ENCODE measurements at places on chromosomes 3 and 15. TPM values are rescaled to one million over a fixed set of nuclear protein-coding genes. Genes with fewer than 3 reads are reported as not detected.

DNA sequence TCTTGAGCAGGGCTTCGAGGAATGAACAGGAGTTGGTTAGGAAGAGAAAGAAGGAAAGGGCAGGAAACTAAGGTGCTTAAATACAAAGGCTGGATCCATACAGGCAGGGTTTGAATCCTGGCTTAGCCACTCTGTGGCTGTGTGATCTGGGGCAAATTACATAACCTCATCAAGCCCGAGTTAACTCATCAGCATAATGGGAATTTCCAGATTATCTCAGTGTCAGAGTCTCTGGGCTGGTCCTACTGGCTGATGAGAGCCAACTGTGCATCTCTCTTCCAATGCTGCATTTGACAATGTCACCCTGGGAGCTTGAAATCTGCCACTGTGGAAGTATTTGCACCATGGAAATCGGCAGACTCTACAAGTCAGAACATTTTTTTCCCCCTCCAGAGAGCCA lies 83.8 kb upstream of the SLC6A6 start:
- no peak for DNase-seq

- no peak for DNase-seq
Observed at GRCh38 chr3:94011233-94011711, 17.1 kb downstream of the STX19 start.

The KLHL6 gene
- 5.7 TPM for total RNA-seq

GRCh38 chr3:58962816-58963215 lies 87.0 kb downstream of the CFAP20DC start:
- no peak for DNase-seq

DNA sequence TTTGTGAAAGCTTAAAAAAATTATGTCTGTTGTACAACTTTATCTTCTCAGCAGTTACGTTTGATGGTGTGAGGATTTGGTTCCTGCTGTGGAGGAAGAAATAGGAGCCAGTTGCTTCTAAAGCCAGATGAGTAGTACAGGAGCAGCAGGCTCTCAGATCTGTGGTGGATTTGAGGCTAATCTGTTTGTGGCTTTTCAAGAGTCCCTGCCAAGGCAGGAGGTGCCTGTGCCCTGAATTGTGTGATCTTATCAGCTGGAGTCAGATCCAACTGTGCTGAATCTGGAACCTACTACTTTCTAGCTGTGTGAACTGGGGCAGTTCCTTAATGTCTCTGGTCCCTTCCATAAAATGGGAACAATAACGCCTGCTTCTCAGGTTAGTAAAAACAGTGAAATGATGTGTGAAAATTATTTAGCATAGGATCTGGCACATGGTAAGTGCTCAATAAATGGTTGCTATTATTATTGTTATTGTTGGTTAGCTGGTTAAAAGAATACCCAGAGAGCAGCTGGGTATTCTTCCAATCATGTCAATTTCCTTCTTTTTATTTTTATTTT lies 7.7 kb downstream of the CLDN11 start:
- no peak for DNase-seq

GRCh38 chr15:63587527-63587926 lies 9.7 kb upstream of the FBXL22 start:
- no peak for DNase-seq

The SRP14 gene
- total RNA-seq, result 266 TPM

The WDR93 gene
- total RNA-seq, result 0.07 TPM

GRCh38 chr3:197667968-197668367 lies 68.7 kb downstream of the RUBCN start:
- no peak for DNase-seq

GRCh38 chr3:180329187-180329586 lies 272.8 kb upstream of the TTC14 start:
- no peak for DNase-seq

The ZBTB20 gene
- 8.8 TPM for total RNA-seq

GRCh38 chr15:40243126-40243810 lies 4.4 kb downstream of the PAK6 start:
- no peak for DNase-seq

- no peak for DNase-seq
Observed at GRCh38 chr15:78313383-78313782, 14.0 kb upstream of the SKIC8 start.

- no peak for DNase-seq
Observed at GRCh38 chr3:121152573-121152972, 244.6 kb downstream of the STXBP5L start.

- DNase-seq, result no peak
Observed at GRCh38 chr15:28786521-28786920, 61.9 kb downstream of the GOLGA6L7 start.

DNA sequence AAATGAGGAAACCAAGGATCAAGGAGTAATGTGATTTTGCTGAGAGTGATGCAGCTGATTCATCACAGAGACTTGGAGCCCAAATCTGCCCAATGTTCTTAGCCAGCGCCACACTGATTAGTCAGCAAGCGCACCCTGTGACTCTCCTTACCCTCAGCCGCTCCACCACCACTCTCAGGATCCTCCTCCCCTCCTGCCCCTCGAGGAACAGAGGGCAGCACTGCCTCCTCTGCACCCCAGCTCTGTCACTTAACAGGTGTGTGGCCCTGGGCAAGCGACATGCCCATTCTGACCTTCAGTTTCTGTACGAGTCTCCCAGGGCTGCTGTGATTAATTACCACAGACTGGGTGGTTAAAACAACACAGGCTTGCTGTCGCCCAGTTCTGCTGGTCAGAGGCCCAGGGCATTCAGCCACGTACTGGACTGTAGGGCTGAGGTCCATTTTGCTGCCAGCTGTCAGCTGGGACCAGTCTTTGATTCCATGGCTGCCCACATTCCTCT lies 36.1 kb upstream of the HRH1 start:
- no peak for DNase-seq

DNA sequence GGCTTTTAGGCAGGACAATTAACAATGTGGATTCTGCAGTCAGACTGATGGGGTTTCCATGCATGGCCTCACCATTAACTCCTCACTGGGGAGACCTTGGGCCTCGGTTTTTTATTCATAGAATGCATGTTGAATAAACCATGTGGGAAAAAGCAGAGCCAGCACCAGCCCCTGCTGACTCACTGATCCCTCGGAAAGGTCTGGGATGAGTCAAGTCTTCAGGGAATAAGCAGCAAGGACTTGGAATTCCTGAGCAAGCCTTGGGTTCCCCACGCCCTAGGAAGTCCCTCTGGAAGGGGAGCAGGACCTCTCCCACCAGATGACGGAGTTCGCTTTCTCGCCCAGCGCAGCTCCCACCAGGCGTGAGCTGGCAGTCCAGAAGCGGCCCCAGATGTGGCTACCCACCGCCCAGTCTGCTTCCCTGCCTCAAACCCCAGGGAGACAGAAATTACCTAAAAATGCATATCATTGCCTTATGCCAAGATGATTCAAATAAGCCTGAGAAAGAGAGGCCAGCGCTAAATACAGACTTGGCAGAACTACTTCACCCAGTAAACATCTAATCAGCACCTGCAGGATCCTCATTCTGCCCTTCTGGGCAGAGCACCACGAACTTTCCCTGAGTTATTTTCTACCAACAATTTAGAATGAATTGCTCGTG lies 45.4 kb downstream of the BTD start:
- peak; percentile 99 for DNase-seq

DNA sequence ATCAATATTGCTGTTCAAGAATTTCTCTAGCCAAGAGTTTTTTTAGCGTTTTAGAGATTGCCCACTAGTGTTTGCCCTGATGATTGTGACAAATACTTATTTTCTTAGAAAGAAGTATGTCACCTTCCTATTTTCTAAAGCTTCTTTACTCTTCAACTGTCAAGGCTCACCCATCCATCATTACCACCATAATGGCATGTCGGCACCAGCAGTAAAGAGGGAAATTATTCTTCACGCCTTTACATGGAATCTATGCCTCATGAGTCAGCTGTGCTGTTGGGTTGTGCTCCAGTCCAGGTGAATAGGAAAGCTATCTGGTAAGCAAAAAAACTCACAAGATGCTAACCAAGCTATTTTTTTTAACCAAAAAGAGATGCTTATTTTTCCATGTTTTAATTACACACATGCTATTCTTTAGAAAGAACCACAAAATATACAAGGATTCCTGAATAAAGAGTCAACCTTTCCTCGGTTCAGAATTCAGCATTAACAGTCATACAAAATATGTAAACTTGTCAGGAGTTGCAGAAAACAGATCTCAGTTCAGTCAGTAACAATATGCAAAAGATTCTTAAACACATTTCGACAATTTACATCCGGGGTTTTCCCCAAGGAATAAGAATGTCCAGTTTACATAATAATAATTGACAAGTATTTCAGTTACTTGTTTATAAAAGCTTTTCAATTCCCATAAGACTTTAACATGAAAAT lies 128.0 kb downstream of the ATP8B4 start:
- no peak for DNase-seq

- DNase-seq, result no peak
Observed at GRCh38 chr3:59424268-59425010, 374.6 kb upstream of the CFAP20DC start.

GRCh38 chr15:82231842-82232241 lies 30.7 kb downstream of the EFL1 start:
- no peak for DNase-seq

The ALDH1A3 gene
- 52.1 TPM for total RNA-seq

GRCh38 chr15:39624806-39625205 lies 43.9 kb downstream of the THBS1 start:
- peak; percentile 95 for DNase-seq

DNA sequence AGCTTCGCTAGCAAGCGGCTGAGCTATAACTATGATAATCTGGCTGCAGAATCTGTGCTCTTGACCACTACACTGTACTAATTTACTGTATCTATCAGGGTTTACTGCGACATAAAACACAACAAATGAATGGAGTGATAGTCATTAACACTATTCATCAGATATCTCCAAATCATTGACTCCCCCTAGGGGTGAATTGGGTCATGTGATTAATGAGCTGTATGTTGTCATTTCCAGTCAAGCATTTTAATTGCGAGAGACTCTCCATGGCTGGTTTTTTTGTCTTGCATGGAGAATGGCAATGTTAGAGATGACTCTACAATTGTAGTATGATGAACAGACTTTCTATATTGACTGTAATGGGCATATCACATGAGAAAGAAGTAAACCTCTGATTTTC lies 10.5 kb upstream of the TM4SF18 start:
- no peak for DNase-seq
